Stimulated activated CD4-positive, alpha-beta T cell treated with anti-CD3 and anti-CD28 coated beads, TNF-alpha, amount 100 ng/mL, for 24 hours (primary cell): ENCODE measurements at places on chromosomes 2 and 18.

DNA sequence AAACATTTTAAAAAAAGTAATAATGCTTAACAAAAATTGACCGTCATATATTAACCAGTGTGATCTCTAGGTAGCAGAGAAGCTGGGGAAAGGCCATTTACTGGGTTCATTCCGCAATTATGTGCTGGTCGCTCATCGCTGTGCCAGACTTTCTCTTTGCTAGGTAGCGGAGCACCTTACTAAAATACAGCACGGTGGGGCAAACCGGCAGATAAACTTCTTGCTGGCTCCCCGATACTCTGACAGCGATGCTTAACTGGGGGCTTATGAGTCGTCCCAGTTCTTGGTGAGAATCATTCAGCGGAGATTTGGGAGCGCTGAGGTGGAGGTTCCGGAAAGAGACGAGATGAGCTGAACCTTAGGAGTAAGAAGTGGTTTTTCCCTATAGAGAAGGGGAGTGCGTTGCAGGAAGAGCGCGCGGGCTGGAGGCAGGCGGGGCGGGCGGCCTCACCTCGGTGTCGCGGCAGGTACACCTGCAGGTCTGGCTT is 605 bp downstream of the C2orf68 start:
- DNase-seq, result no peak

DNA sequence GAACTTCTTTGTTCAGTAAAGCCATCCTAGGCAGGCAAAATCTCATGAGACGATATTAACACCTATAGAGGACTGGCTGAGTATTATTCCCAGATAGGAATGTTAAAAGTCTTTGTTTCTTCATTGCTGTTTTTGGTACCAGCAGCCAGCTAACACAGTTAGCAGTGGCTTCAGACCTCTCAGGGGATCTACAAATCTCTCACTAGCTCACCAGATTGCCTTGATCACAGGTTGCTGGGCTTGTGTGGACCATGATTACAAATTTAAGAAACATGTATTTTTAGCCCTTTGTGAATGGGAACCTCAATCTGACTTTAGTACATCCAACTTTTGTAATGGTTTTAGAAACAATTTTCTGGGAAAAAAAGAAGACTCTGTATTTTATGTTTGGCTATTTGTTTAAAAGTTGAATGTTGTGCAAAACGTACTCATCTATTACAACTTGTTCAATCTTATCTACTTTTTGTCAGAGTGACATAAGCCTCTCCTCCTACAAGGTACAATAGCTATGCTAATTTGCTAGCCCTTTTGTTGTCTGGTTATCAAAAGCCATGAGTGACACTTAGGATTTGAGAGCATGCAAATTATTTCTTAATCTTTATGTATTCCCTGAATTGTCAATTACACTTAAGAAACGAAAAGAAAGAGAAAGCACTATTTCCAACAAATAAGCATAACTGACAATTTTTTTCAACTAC is 693.1 kb downstream of the ERBB4 start:
- no peak for DNase-seq

DNA sequence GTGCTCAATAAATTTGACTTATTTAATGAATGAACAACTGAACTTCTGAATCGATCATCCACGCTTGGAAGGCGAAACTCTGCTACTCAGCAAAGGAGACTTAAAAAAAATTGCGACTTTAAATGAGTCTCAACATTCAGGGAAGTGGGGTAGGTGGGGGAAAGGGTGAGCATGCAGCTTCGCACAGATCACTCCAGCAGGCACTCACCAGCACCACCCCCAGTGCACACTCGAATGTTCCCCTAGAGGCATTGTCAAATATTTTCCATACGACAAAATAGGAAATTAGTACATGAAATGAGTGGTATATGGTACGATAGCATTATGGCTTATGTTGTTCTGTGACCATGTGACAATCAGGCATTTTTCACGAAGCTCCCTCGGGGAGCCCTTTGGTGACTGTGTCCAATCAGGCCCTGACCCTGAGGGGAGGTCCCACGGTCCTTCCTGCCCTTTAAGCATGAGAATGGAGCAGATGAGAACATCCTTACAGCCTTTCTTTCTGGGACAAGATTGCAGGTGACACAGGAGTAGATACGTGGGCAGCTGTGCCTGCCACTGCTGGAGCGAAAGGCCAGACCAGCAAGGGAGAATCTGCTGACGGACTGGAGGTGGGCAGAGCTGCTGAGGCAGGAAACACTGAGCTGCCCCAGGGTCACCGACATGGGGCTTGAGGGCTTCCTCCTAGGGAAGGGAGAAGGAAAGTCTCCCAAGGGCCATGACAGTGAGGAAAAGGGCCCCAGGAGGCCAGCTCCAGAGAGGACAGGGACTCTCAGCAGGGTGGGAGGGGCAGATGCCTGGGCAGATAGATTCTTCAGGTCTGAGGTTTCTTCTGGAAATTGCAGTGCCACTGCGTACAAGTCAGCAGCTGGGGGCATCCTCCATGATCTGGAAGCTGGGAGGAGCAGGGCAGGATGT is 101.3 kb upstream of the ID2 start:
- no peak for DNase-seq

- DNase-seq, result no peak
Observed at GRCh38 chr2:3483227-3483985, 35.9 kb downstream of the ADI1 start.

GRCh38 chr2:101560780-101561315 is 85.9 kb upstream of the RFX8 start:
- no peak for DNase-seq

DNA sequence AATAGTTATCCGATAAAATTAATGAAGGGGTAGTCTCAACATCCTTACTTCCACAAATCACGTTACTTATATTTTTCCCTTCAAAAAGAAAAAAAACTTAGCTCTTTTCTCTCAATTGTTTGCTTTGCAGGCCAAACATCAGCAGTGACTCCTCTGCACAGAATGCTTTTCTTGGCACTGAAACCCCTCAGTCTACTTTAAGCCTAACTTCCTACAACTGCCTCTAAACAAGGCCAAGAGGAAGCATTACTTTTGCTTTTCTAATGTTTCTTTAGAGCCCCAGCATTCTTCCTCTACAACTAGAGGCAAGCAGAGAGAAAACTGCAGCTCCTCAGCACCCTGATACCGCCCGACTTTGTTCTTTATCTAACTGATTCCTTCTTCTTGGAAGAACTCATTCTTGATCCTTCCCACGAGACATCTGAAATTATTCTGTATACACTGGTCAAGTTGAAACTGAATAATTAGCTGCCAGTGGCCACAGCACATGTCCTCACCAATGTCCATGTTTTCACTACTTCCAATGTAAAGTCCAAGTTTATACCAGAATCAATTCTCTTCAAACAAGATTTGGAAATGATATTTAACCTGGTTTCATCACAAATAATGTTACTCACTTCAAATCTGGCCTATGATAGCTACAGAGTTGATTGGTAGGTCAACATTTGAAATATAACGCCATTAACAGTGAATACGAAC is 55.3 kb downstream of the DTNB start:
- DNase-seq, result no peak

- no peak for DNase-seq
Observed at GRCh38 chr2:23912054-23912453, 14.9 kb downstream of the ATAD2B start.

- no peak for DNase-seq
Observed at GRCh38 chr2:231396058-231396821, 730 bp downstream of the B3GNT7 start.

GRCh38 chr18:62018759-62019041 is 125.9 kb upstream of the RNF152 start:
- no peak for DNase-seq

DNA sequence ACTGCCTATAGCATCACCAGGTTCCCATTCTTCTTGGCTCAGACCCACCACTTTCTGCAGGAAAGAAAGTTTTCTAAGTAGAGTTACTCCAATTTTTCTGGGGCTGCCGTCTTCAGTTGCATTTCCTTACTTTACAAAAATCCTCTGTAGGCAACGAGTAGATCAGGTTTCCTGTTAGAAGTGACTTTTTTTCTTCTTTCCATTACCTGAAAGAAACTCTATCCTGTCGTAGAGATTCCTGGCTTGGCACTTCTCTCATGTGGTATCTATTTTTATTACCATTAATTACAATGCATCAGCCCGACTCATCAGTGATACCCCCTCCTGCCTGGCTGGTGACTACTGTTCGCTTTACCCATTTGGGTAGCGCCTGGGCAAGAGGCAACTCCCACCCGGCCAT is 5.6 kb upstream of the SIX2 start:
- DNase-seq, result no peak

- DNase-seq, result no peak
Observed at GRCh38 chr2:157055660-157056199, 201.8 kb upstream of the GALNT5 start.

DNA sequence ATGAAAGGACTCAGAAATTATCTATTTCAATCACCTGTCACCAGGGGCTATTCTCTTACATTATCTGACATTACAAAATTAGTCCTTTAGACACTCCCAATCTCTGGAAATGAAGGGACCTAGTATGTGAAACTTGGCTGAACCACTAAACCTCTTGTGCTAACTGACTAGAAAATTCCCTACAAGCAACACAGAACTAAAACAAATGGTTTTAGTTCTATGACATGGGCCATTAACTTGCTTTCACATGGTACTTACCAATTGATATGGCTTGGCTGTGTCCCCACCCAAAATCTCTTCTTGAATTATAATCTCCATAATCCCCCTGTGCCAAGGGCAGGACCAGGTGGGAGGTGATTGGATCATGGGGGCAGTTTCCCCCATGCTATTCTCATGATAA is 16.6 kb downstream of the SERPINE2 start:
- no peak for DNase-seq

DNA sequence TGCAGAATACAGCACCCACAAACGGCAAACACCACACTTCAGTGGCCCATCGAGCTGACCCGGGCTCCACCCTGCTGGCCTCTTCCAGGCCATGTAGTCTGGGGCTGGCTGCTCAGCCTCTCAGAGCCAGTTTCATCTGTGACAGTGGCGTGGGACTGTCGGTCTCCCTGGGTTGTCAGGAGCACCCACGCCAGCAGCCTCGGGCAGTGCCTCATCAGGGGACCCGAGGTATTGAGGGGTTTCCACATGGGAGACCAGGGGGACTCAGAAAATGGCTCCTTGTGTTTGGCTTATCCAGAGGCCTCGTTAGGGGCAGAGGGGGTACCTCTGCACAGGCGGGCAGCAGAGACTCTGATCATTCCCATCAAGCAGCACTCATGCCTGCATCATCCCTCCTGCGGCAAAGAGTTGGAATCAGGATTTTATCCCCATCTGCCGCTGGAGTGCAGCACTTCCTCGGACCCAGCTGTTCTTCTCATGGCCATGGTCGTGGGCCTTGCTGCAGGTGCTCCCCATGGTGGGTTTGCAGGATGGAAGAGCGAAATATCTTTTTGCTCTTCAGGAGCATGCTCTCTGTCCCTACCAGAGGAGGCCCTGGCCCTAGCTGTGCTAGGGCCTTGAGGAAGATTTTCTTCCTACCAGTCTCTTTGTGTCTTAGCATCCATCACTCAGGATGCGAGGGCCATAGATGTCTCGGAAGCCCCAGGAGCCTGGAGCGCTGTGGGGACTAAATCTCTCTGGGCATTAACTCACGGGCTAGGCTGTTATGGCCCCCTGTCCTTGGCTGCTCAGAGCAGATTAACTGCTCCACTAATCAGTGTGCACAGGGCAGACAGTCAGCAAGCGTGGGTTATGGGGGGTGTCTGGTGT is 100.8 kb downstream of the CLIP4 start:
- no peak for DNase-seq

DNA sequence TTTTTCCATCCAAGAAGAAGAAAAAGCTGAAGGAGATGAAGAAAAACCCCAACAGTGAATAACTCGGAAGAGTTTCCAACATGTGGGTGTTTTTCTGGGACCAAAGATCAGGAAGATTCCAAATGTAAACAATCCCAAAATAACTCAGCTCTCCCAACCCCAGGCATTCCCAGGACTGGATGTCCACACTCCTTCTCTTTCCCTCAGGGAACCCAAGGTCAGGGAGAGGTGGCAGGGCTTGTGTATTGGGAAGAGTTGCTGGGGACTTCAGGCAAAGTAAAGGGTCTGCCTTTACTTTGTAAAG is 268.0 kb downstream of the DYSF start:
- DNase-seq, result no peak

GRCh38 chr2:11676640-11677039 is 6.6 kb upstream of the NTSR2 start:
- DNase-seq, result no peak

DNA sequence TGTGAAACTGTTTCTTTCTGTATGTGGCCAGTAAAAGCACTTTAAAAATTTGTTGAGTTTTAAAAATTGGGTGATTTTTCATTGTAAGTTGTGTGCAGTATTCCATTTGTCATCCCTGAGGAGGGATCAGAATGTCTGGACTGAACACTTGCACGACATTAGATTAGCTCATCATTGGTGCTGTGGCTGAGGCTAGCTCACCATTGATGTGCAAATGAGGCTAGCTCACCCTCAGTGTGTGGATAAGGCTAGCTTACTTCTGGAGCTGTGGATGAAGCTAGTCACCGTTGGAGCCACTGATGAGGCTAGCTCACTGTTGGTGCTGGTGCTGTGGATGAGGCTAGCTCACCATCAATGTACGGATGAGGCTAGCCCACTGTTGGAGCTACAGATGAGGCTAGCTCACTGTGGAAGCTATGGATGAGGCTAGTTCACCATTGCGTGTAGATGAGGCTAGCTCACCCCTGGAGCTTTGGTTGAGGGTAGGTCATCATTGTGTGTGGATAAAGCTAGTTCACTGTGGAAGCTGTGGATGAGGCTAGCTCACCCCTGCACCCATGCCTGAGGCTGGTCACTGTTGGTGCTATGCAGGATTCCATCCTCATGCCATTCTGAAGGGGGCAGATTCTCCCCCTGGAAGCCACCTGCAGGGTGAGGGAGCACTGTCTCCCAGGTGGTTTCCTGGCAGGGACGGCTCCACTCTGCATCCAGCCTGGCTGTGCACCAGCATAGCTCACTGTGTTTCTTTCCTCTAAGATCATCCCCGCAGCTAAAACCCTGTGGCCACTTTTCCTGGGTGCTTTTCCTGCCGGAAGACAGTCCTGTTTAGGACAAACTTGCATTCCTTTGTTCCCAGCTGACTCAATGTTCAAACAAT is 101.1 kb downstream of the TWIST2 start:
- DNase-seq, result no peak

DNA sequence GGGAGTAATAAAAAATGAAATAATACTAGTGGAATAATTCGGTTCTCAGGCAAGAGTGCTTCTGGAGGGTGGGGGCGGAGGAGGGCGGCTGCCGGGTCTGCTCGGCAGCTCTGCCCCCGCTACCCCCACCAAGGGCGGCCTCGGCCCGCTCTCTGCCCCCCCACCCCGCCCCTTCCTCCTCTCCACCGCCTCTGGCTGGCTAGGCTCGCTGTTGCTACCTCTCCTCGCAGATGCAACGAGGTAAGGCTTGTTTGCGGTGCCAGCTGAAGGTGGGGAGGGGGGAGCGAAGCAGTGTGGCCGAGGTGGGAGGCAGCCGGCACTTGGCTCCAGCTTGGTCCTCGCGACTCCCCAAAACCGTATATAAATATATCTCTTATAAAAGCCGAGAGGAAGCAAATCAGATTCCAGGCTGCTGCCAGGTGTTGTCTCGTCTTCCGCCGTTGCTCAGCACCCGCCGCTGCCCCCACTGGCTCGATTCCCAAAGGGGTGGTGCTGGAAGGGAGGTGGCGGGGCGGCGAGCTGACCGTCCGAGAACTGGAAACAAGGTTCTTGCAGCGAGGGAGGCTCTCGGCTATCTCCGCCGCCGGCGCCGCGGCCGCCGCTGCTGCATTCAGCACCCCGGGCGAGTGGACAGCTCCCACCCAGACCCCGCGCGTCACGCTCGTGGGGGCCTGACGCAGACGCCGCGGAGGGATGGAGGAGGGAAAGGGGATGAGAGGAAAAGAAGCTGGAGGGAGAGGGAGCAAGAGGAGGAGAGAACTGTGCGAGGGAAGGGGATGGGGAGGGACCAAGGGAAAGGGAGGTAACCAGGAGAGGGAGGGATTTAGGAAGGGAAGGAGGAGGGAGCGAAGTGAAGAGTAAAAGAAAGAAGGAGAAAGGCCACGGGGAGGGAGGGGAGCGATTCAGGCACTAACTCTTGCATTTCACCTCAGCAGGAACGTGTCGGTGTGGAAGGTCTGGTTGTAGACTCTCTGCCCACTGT is at the start of gene MARCHF4:
MARCHF4 (minus strand) TSS at position 763 of the 982 bp plus-strand sequence. CDS start 2,223 bp downstream, outside the sequence.
- DNase-seq, result peak; percentile 63
